ENCODE measurements at places on chromosomes 12 and 14.

DNA sequence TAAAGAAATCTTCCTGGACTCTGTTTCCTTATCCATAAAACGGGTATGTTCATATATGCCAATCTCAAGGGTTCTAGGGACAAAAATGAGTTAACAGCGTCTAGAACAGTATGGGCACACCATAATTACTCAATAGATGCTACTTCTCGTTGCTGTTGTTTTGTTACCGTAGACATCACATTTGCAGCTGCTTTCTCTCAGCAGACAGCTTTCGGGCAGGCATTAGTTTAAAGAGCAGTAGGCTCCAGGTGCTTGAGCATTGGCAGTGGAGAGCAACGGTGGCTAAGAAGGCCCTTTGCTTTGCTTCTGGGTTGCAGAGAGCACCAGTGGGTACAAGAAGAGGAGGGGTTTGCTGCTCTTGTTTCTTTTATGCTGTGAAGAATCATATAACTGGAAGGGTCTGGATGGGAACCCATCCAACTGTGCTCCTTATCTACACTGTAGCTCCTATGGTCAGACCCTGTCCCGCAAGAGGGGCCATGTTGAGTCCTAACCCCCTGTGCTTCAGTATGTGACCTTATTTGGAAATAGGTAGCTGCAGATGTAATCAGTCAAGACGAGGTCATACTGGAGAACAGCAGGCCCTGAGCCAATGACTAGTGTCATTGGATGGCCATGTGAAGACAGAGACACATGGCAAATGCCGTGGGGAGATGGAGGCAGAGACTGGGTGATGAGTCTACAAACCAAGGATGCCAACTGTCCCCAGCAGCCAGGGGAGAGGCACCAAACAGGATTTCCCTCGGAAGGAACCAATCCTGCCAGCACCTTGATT lies 120.0 kb downstream of the RBM19 start:
- DNase-seq = no peak

GRCh38 chr12:72631926-72632685 lies 359.9 kb downstream of the TRHDE start:
- DNase-seq = no peak

- DNase-seq = no peak
These were observed 23.4 kb downstream of the PLEKHG3 start for GRCh38 chr14:64727551-64728071.

- DNase-seq = no peak
These were observed 37.5 kb downstream of the P2RX7 start for GRCh38 chr12:121170151-121170550.

DNA sequence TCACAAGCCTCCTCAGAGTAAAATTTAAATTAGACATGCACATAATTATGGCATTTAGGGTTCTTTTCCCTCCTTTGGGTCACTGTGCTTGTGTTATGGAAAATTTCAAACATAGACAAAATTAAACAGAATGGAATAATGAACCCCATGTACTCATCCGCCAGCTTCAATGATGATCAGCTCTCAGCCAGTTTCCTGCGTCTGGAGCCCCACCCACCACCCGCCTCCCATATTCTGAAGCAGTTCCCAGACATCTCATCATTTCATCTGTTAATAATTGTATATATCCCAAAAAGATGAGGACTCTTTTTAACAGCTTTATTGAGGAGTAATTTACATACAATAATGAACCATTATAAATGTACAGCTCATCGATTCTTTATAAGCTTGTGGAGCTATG lies 128.2 kb downstream of the EML1 start:
- no peak for DNase-seq

DNA sequence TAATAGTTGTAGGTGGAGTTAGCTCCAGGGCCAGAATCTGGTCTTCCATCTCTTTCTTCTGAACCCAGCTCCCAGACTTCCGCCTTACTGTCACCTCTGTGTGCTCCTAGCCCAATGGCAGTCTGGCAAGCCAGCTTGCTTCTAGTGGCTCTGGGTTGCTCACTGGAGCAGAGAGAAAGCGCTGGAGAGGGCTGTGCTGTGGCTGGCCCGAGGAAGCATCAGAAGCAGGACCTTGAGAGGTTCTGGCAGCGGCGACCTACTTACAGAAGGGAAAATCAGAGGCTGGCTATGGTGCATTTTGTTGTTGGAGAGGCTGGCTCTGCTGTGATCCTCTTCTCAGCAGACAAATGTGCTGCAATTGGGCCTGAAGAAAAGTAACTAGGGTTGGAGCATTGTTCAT lies 28.6 kb downstream of the KCNA5 start:
- no peak for DNase-seq

DNA sequence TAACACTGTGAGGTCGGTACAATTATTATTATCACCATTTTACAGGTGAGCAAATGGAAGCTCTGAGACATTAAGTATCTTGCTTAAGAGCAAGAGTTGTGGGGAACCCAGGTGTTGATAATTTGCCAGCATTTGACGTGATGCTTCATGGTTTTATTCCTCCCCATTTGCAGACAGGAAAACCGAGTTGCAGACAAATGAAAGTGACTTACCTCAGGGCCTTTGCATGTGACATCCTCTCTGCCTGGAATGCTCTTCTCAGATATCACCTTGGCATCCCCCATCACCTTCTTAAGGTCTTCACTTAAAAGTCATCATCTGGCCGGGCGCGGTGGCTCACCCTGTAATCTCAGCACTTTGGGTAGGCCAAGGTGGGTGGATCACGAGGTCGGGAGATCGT lies 21.0 kb upstream of the P2RX7 start:
- no peak for DNase-seq

DNA sequence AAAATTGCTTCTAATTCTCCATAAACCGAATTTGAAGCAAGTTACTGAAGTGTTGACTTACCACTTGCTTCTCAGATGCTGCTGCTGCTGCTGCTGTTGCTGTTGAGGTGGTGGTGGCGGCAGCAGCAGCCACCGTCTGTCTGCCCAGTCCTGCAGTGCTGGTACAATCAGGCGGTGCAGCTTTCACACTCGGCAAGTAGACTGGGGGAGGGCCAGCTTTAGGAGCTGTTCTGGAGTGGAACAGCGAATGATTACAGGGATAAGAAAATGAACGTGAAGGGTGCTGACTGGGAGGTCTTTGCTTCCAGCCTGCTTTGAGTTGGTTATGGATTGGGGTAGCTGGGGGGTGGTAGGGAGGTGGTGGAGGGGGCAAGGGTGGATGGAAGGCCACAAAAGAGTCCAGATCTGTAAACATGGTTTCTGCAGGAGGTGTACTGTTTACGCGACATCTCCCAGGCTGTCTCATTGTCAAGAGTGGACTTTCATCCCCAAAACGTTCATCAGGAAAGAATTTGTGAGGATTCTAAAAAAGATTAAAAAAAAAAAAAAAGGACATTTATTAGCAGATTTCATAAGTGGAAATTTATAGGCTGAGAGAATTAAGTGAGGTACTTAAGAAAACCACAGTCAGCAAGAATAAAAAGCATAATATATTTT lies 38.8 kb downstream of the UBR7 start:
- DNase-seq = no peak

DNA sequence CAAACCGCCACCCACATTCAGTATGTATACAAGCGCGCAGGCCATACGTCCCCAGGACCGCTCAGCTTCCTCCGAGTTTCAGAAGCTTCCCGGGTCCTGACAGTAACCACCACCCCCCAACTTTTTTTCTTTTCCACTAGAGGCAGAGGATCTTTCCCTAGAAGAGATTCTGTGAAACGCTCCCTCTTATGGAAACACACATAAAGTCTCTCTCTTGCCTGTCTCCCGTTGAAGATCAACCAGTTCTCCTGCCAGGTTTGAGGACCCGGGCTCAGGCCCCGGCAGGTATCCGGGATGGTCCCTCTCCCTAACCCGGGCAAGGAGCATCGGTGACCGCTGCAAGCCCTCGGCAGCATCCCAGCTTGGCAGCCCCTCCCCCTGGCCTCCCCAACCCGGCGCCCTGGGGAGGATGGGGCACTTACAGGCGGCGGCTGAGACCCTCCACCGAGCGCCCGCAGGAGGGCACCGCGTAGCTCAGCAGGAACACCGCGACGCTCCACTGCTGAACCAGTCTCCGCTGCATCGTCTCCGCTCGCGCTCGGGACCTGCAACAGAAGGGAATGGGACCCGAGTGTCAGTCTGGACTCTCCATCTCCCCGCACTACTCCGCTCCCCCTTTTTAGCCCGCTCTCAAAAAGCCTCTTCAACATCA lies 3.4 kb downstream of the PTHLH start:
- DNase-seq = no peak

GRCh38 chr12:49086116-49086515 lies 8.5 kb downstream of the DHH start:
- DNase-seq = no peak

DNA sequence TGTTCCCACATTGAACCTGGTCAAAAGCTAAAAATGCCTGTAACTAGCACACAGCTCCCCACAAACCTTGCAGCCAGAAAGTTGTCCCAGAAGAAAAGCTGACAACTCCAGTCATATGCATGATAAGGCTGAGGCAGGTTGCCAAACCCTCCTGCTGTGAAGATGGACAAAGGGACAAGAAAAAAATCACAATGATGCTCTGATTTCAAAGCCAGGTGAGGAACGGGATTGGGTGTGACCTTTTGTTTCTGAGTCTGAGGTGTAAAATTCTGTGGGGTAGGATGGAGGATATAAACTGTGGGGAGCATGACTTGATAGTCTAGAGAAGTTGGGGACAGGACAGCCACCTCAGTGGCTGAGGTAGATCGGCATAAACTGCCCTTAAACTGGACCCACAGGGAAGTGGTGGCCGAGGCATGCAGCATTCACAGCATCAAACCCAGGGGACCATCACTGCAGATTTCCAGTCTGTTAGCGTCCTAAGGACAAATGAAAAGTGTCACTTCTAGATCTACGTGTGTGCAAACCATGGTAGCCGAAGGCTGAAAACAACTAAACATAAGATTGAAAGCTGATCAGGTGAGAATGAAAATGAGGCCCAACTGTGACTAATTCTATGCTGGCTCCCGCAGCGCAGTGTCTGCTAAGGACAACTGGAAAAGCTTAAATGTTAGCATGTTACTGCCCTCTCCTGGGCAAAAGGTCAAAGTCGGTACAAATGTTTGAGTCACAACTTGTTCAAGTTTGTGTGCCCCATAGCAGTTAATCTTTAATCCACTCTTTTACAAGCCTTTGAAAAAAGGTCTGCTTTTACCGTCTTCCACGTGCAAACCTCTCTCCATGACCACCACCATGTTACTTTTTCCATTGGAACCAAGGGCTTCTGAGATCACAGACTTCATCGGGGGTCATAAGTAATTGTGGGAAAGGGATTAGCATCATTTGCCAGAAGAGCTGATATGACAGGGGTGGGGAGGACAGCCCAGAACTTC lies 39.8 kb downstream of the GRIN2B start:
- peak; percentile 93 for DNase-seq

GRCh38 chr12:27619308-27619707 lies 76.9 kb upstream of the REP15 start:
- peak; percentile 25 for DNase-seq

- DNase-seq = no peak
These were observed 349 bp downstream of the CDC42BPB start for GRCh38 chr14:103057028-103057371.

- peak; percentile 30 for DNase-seq
These were observed 21.5 kb downstream of the BATF start for GRCh38 chr14:75543786-75544185.

- DNase-seq = no peak
These were observed 479.2 kb downstream of the RPS29 start for GRCh38 chr14:49106741-49107667.

DNA sequence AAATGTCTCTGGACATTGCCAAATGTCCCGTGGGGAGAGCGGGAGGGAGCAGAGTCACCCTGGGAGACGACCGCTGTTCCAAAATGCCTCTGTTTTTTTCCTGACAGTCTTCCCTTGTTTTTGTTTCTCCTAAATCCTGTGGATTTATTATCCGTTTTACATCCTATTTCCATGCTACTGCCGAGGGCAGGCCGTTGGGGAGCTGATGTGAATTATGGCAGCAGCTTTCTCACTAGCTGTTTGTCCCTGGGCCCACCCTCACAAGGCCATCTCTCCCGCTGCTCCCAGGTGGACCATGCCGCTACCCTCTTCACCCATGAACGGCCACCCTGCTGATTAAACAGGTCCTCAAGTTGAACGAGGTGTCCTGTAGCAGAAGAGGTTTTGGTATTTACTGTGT lies 55.2 kb downstream of the FBXL14 start:
- no peak for DNase-seq

- peak; percentile 71 for DNase-seq
These were observed 57.8 kb downstream of the B4GALNT3 start for GRCh38 chr12:517538-517937.

DNA sequence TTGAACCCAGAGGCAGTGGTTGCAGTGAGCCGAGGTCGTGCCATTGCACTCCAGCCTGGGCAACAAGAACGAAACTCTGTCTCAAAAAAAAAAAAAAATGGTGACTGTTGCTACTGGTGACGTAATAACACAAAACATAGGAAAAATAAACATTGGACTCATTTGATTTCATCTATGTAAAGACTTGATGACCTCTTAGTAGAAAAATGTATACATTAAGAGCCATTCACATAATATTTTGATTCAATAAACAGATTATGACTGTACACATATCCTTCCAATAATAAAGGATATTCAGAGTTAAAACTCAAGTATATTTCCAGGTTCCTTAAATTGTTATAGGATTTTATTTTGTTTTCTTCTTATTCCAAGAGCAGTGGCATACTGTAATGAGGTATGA lies 65.7 kb upstream of the AEBP2 start:
- DNase-seq = peak; percentile 56

DNA sequence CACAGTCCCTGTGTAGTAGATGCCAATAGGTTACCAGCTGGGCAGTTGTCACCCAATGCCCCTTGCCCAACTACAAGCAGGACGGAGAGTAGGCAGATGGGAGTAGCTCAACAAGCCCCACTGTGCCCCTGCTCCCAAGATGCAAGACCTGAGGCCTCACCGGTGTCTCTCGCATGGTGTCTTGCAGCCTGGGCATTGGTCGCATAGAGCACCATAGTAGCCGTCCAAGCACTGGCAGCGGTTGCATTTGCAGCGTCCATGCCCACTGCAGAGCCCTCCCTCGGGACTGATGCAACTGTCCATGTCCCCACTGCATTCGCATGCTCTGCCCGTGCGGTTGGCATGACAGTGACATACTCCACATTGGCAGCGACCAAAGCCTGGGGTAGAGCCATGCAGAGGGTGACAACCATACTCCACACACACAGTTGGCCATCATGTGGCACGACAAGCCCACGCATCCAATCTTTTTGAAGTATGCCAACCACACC lies 11.9 kb upstream of the CSAD start:
- no peak for DNase-seq

DNA sequence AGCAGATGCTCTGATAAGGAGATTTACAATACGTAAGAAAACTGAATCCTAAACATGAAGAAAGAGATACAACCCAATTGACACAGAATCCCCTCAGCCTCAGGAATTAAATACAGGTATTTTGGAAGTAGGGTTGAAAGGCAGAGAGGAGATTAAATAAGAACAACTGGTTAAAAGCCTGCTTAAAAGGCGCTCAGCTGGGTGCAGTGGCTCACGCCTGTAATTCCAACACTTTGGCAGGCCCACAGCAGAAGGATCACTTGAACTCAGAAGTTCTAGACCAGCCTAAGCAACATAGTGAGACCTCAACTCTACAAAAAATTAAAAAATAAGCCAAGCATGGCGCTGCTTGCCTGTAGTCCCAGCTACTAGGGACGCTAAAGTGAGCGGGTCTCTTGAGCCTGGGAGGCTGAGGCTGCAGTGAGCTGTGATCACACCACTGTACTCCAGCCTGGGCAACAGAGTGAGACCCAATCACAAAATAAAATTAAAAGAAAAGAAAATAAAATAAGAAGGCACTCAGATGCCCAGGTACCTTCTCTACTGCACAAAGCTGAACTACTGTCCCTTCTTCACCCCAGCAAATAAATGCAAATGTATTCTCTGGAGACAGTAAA lies 32.9 kb downstream of the MED13L start:
- DNase-seq = no peak
